ENCODE measurements at places on chromosomes 5 and 9.
A peak's percentile ranks its signal among the peaks of the same experiment; 100 is the strongest.

DNA sequence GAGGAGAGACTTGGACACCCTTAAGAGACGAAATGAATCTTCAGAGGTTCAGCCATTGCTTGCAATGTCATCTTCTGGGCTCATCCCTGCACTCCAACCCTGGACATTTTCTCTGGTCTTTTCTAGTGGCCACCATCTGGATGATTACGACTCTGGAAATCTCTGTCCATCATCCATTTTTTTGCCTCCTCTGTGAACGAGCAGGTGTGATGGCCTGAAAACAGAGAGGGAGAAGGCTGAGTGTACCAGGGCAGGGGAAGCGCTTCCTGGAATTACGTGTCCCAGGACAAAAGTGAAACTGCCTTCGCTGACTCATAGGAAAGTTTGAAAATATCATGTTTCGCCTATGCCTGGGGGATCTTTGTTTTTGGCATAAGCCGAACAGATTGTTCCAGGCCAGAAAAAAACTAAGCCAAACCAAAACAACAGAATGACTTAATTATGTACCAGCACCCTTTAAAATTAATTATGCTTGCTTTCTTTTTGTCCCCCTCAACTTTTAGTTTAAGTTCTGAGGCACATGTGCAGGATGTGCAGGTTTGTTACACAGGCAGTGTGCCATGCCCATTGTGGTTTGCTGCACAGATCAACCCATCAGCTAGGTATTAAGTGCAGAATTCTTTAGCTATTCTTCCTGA lies 31.9 kb downstream of the ANKRD33B start:
- no peak for DNase-seq

DNA sequence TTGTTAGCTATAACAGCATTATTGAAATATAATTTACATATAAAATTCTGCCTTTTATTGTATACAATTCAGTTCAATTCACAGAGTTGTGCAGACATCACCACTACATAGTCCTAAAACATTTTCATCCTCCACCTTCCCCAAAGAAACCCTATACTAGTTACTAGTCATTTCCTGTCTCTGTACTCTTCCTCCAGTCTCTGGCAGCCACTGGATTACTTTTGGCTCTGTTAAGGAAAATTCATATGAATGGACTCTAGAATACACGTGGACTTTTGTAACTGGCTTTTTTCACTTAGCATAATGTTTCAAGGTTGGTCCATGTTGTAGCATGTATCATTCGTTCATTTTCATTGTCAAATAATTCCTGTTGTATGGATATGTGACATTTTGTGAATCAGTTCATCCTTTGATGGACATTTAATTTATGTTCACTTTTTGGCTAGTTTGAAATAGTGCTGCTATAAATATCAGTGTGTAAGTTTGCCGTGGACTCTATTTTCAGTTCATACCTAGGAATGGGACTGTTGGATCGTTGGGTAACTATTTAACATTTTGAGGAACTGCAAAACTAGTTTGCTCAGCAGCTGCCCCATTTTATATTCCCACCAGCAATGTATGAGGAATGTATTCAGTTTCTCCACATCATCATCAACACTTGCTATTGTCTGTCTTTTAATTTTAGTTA lies 9.7 kb downstream of the ICE1 start:
- no peak for DNase-seq

DNA sequence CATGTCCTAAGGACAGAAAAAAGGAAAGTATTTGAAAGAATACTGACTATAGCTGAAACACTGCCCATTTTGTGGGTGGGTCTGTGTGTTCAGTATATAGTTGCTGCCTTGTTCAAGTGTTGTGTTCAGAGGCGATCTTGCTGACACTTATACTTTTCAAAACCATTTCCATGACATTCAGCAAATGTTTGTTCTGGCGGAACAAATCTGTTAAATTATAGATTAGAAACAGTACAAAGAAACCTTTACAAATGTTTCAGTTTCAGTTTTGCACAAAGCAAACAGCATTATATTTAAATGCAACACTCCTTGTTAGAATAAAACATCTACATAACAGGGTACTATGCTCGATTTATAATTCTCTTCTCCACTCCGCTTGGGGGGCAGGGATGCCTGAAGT lies 2276.3 kb downstream of the MAT2B start:
- no peak for DNase-seq

DNA sequence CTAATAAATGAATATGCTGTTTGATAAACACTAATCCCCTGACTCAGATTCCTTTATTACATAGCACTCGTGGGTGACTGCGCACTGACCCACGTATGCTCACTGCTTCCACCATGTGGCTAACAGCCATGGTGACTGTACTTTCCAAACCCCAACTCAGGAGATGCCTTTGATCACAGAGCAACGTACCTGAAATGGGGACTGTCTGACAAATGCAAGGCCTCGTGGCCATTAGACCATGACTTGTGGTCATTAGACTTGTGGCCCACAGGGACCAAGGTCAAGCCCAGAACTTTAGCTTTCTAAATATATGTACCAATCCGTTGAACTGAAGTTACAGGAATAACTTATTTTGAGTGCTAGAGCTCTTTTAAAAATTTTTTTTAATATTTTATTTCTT lies 46.6 kb downstream of the CYFIP2 start:
- DNase-seq, result no peak

DNA sequence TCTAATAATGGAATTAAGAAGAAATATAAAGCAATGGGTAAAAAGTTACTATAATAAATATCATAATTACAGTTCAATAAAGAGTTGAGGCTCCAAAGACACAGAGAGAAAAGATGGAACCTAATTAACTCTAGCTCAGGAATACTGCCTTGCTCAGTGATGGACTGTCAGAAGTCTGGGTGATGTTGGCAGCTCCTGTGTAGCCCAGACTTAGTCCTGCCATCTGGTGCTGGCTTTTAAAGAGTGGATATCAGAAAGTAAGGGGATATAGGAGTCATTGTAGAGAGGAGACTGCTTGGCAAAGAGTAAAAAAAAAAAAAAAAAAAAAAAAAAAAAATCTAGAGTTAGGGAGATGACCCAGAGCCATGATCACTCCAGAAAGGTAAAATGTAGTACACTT lies 551.9 kb upstream of the DMAC1 start:
- DNase-seq, result no peak

DNA sequence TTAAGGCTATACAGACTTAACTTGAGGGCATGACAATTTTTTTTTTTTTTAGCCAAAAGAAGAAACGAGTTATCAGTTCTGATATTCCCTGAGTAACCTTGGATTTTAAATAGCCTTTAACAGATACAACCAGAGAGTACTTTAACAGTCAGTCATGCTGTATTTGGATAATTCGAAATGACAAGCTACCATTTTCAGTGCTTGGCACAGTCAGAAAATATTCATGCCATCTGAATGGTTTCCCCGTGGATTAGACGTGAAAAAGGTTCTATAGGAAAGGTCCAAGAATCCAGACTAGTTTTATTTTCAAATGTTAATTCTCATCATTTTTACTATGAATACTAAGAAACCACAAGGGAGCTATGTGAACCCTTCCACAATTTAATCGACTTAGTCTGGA lies 165.7 kb downstream of the PAM start:
- no peak for DNase-seq

DNA sequence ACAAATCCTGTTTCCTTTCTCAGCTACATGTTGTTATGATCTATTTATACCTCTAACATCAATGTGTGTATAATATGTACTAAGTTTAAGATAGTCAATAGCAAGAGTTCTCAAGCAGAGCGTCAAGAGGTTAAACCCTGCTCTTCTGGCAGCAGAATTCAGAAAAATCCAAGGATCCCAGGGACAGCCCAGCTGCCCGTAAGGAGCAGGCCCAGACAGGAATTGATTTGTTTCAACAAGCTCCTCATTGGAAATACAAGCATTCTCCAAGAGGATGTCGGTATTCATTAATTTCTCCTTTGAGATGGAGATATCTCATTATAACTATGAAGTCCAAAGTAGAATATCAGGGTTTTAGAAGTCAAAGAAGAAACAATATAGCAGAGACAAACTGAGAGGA lies 14.9 kb downstream of the EFNA5 start:
- no peak for DNase-seq

- DNase-seq, result no peak
These were observed 456.3 kb upstream of the DMAC1 start for GRCh38 chr9:8255850-8256249.

- no peak for DNase-seq
These were observed 29.6 kb upstream of the NCS1 start for GRCh38 chr9:130142641-130143040.

- DNase-seq, result no peak
These were observed 6.7 kb upstream of the WNT8A start for GRCh38 chr5:138077064-138077696.

DNA sequence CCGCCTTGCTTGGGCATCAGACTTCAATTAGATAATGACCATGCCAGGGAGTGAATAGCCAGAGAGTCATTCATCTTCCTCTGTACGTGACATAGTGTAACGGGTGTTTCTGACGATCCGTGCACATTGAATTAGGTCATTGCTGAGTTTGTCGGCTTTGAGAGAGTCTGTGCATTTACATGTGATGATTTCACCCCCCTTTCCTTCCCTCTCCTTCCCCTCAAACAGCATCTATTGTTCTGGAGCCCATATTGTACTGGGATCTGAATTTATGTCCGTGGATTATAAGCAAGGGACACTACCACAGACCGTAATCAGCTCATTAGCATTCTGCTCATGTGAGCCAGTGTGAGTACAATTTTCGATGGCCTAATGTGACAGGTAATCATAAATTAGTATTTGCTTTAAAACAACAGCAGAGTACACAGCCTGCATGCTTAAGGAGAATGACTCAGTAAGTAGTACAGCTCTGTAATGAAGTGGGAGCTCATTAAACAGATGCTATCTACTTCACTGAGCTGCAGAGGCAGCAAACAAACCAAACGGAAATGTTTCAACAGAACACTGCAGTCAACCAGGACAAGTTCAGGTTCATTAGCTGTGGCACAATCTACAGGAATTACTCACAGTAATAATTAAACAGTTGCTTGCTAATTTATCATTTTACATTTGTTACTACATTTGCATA lies 302.1 kb downstream of the CSNK1G3 start:
- DNase-seq, result peak; percentile 57

DNA sequence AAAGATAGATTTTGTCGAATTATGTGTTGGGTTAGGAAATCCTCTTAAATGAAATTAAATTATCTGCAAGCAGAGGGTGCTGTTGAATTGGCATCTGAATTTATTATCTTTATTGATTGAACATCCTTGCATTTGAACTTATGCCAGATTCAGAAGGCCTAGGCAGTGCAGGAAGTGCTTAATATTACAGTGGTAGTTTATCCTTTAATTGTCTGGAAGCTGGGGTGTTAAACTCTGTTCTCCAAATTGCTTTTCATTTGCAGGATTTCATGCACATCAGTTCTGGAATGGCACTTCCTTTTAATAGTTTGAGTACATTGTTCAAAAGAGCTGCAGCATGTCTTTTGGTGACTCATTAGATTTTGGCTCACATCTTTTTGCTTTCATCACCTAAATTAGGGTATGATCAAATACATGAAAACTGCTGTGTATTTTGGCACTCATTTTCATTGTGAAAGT lies 186.3 kb downstream of the KDM4C start:
- no peak for DNase-seq

DNA sequence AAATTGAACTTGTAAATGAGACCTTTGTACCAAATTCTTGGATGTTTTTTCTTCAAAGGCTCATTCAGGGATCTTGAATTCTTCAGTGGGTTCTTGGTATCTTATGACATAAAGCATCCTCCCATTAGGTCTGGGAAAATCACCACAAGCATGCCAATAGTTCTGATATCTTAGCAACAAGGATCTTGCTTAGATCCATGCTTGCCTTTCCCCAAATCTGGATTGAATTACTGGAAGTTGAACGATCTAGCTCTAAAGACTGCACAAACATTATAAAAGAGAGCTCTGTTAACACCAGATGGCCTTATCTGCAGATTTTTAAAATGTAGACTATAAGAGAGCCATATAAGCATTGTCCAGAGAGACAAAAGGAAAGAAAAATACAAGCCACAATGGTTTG lies 266.3 kb downstream of the RAB3C start:
- no peak for DNase-seq

DNA sequence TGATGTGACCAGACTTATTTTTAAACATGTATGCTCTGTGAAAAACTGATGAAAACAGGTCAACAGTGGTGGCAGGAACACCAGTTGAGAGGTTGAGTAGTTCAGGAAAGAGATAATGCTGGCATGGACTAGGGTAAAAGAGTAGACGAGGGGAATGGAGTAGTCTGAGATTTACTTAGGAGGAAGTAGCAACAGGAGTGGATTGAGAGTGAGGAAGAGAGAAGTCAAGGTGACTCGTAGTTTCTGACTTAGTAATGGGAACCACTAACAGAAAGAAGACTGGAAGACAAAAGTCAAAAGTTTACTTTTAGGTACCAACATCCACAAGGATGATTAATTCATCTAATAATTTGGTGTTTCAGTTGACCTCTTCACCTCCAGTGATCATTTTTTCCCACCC lies 3.6 kb downstream of the SRA1 start:
- no peak for DNase-seq

- no peak for DNase-seq
These were observed 1247.5 kb upstream of the C9orf72 start for GRCh38 chr9:28820741-28821140.

DNA sequence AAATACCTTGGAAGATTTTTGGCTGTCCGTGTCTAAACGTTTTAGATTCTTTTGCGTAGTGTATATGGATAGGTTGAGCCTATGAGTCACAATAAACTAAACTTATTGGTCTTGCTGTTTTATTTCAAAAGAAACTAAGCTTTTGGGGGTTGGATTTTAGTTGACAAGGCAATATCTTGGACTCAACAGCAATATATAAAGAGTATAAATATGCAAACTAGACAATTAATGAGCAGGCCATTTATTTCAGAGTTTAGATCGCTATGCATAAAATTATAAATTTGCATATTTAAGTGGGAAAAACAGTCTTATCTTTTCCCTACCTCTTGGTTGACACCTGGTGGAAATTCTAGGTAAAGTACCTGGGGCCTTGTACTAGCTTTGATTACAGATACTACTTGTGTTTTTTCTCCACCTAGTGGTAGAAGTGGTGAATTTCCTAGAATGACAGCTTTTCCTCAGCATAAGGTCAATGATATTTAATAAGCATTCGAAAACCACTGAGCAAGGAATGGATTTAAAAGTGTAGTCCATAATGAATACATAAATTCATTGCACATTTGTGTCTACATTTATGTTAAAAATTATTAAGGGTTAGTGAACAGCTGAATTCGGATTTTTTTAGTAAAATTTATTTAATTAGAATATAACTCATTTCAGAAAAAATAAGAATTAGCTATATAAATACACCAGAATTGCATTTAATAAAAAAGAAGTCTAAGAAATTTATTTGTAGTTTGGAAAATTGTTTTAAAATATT lies 1.7 kb upstream of the ARRDC3 start:
- DNase-seq, result peak; percentile 57

- DNase-seq, result no peak
These were observed 21.3 kb downstream of the HMCN2 start for GRCh38 chr9:130286781-130287428.

- DNase-seq, result no peak
These were observed 13.2 kb downstream of the ST8SIA4 start for GRCh38 chr5:100889896-100890295.

GRCh38 chr9:76109953-76110352 lies 219.5 kb downstream of the PCSK5 start:
- DNase-seq, result no peak
